Activated effector memory CD4-positive, alpha-beta T cell treated with anti-CD3 and anti-CD28 coated beads, Interleukin-2, amount 50 U/mL, for 16 hours (primary cell): ENCODE measurements at places on chromosomes 3 and 15.
A peak's percentile ranks its signal among the peaks of the same experiment; 100 is the strongest.

DNA sequence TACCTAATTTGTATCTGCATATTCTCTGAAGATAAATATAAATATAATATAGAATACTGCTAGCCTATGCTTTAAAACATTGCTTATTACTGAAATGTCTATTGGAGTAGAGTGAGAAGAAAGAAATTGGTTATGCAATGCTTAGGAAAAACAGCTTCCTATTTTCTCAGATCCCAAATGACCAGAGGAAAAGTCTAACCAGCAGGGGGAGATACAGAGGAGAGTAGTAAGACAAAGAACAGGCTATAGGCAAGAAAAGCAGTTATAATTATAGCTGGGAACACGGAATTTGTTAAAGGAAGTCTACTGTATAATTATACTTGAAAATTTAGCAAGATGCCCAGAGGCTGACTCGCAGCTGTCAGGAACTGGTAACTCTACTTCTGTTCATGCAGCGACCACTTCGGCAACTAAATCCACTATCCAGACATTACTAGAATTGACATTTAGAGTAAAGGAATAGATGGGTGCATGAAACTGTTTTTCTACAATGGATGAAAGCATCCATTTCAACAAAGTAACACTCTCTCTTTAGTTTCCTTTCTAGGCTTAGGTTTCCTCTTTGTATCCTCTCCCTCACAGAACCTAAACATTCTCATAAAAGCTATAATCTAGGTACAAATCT lies 97.2 kb downstream of the TBC1D5 start:
- no peak for DNase-seq

- no peak for DNase-seq
Observed at GRCh38 chr3:152030320-152030719, 156.9 kb downstream of the SUCNR1 start.

- DNase-seq = peak; percentile 61
Observed at GRCh38 chr3:126129398-126129891, 45.5 kb upstream of the SLC41A3 start.

DNA sequence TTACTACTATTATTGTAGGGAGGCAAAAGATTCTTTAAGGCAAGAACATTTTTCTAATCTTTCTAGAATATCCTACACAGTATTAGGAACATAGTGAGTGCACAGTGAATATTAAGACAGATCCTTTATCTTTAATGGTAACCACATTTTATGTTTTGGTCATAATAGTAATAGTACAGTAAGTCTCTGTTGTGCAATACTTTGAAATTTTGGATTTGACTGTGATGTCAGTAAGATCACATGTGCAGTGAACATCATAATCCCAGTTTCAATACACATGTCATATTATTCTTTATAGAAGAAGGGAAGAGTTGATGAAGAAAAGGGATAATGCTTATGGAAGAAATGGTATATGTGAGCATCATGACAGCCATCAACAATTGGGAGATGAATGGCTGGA lies 10.7 kb downstream of the STT3B start:
- DNase-seq = no peak

GRCh38 chr3:141279077-141279967 lies 47.7 kb downstream of the PXYLP1 start:
- no peak for DNase-seq

GRCh38 chr15:57323806-57324589 lies 52.3 kb upstream of the CGNL1 start:
- DNase-seq = no peak

GRCh38 chr3:36302158-36302509 lies 78.2 kb upstream of the STAC start:
- DNase-seq = no peak

- DNase-seq = no peak
Observed at GRCh38 chr3:35746492-35746891, 107.2 kb downstream of the ARPP21 start.

GRCh38 chr3:146625186-146625775 lies 20.1 kb upstream of the PLSCR5 start:
- DNase-seq = no peak

GRCh38 chr3:161161603-161162002 lies 56.5 kb upstream of the B3GALNT1 start:
- no peak for DNase-seq

DNA sequence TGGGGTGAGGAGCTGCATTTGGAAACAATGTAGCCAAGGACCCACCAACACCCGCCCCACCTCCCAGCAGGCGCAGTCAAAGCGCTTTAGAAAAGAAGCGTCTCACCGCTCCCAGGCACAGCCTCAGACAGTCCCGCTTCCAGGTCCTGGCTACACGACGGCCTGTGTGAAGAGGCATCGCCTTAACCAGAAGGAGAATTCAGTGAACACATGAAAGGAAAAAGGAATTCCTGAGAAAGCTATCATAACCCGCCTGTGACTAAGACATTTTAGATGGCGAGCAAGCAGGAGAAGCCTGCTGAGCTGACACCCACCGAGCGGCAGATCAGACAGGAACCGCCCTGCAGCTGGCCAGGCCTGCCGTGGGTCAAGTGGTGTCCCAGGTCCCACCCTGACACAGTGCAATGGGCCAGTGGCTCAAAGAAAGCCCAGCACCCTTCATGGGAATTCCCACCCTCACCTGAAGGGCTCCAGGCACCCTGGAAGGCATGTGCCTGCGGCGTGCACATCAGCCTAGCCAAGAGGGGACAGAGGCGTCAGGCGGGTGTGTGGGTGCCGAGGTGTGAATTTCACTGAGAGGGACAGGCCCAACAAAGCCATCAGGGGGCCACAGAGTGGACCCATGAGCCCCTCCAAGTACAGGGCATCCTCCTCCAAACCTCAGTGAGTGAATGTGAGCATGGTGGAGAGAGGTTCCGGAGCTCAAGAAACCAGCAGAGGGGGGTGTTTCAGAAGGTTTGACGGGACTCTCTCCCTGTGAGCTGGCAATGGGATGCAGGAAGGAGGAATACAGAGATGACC lies 144.8 kb downstream of the NSMCE3 start:
- DNase-seq = no peak

GRCh38 chr3:56042326-56042951 lies 425.8 kb downstream of the ERC2 start:
- no peak for DNase-seq

DNA sequence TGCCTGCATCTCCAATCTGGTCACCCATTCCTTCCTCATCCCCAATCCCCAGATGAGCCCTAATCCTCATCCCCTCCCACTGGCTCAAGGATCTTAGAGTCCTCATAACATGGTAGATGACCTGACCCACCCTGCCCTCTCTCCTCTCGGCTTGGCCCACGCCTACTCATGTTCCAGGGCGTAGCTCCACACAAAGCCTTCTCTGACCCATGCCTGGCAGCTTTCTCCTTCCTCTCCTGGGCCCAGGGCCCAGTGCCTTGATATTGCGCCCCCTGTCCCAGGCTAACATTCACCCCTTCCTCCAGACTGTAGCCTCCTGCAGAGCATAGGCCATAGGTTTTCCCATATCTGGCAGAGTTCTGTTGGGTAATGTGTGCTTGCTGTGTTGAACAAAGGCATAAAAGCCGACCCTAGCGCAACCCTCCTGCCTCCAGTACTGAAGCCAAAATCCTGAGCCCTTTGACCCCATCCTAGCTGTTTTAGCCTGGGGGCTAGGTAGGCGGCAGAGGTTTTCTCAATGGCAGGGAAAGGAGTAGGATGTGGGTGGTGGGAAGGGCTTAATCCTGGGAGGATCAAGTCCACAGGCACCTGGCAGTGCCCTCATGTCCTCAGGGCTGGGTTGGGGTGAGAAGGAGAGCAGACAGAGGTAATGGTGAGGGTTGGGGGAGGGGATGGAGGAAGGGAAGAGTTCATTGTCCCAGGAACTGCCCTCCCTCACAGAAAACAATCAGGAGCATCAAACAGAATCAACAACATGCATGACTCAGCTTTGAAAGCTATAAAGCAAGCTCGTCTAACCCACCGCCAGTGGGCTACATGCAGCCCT lies 35.5 kb downstream of the MESD start:
- DNase-seq = peak; percentile 36

DNA sequence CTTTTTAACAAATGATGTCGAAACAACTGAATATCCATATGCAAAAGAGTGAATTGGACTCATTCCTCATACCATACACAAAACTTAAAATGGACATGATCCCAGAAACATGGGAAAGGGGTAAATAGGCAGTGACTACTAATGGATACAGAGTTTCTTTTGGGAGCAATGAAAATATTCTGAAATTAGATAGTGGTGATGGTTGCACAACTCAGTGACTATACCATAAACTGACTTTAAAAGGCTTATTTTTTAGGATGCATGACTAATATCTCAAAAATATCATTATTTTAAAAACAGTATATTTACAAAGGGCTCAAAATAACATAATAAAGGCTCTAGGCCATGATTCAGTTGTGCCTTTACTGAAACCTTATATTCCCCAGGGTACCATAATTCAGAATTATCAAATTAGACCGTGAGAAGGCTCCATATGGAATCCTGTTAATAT lies 16.3 kb upstream of the ATP13A3 start:
- no peak for DNase-seq

GRCh38 chr3:54228806-54229205 lies 106.5 kb downstream of the CACNA2D3 start:
- DNase-seq = no peak

GRCh38 chr3:198071602-198072287 lies 111.7 kb downstream of the LMLN start:
- peak; percentile 73 for DNase-seq

GRCh38 chr3:169508426-169508825 lies 155.1 kb downstream of the MECOM start:
- DNase-seq = no peak

DNA sequence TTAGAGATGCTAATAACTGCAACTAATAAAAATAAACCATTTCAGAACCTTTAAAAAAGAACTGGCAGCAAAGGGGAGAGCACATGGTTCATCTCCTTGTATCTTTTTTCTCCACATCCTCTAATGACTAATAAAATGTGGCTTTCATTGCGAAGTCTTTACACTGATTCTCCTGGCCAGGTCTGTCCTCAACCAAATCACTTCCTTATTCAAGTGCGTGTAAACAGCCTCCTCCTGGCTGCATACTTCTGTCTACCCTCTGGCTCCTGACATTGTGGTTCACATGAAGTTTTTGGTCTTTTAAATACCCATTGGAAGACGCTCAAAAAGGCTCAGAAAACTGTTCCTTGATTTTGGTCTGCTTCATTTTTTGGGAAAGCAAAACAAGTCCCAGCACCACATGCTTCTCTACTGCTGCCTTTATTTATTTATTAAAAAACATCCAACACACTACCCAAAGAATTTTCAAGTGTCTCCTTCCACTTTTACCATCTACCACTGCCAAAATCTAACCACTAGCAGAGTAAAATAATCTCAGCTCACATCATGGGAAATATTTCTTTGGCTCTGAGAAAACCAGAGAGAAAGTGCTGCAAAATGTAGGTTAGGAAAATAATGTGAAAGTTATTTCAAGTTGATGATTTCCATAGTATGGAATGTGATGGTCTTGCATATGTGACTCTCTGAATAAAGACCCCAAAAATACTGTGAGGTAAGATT lies 85.1 kb downstream of the EFL1 start:
- DNase-seq = no peak

- DNase-seq = no peak
Observed at GRCh38 chr3:9194509-9195184, 54.8 kb downstream of the SRGAP3 start.

- no peak for DNase-seq
Observed at GRCh38 chr3:94694894-94695293, 632.0 kb downstream of the NSUN3 start.

DNA sequence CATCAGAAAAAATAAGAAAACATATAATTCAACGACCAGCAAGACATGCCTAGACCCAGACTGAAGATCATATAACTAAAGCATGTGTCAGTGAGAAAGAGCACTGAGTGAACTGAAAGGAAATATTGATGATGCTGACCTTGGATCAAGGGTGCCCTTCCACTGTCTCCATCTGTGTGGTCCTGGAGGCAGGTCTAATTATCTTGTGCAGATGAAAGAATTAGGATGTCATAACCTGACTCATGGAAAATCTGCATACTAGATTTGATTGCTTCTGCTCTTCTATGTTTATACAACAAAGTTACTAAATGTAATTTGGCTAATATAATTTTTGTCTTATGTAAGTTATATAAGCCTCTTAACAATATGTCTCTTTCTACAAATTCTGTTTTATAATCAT lies 264.6 kb upstream of the TGFBR2 start:
- no peak for DNase-seq

- no peak for DNase-seq
Observed at GRCh38 chr15:96343113-96344059, 12.9 kb downstream of the NR2F2 start.

GRCh38 chr3:43883729-43884396 lies 193.1 kb downstream of the ABHD5 start:
- no peak for DNase-seq

DNA sequence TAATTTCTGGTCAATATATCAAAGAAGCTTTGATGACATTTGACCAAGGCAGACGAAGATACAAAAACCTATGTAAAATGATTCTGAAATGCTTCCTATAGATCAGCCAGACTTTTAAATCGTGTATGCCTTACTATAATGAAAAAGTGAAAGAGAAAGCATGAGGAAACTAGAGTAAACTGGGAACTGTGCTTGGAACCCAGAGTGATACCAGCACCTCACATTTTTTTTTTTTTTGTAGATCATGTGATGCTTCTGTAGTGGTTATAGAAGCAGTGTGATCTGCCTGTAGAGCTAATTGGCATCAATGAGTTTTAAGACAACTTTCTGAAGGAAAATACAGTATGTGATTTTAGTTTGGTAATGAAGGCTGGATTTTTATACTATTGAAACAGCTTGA lies 150.7 kb downstream of the NLGN1 start:
- DNase-seq = no peak

- peak; percentile 71 for DNase-seq
Observed at GRCh38 chr3:195900436-195901355, 7.7 kb downstream of the TNK2 start.

DNA sequence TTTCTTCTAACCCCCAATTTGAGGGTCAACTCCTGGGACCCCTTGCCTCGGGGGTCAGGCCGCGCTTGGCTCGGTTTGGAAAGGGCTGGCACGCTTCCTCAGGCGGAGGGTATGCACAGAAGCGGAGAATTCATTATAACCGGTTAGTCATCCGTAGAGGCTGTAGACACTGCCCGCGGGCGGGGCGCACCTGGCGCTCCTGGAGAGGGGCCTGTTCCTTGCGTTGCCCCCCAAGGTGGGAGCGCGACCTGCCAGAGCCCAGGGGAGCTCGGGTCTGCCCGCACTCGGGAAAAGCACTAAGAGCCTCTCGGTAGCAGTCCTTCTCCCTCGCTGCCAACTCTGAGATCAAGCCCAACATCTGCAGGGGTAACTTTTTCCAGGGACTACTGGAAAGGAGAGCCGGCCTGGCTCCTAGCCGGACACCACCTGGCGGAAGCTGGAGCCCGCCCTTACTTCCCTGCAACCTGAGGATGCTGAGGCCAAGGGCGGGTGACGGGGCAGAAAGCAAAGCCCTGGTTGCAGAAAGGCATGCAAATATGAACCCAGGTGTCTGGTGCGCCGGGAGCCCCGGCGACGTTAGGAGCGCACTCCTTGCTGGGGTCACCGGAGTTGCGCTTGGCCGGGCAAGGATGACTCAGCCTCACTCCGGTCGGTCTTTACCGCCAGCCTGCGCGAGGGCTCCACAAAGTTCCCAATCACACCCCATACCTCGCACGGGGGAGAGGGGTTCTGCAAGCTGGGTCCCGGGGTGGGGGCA lies 1.5 kb upstream of the CACNA2D3 start:
- no peak for DNase-seq
